Amniotic epithelial cell (primary cell): ENCODE measurements at places on chromosomes 5 and 9.

DNA sequence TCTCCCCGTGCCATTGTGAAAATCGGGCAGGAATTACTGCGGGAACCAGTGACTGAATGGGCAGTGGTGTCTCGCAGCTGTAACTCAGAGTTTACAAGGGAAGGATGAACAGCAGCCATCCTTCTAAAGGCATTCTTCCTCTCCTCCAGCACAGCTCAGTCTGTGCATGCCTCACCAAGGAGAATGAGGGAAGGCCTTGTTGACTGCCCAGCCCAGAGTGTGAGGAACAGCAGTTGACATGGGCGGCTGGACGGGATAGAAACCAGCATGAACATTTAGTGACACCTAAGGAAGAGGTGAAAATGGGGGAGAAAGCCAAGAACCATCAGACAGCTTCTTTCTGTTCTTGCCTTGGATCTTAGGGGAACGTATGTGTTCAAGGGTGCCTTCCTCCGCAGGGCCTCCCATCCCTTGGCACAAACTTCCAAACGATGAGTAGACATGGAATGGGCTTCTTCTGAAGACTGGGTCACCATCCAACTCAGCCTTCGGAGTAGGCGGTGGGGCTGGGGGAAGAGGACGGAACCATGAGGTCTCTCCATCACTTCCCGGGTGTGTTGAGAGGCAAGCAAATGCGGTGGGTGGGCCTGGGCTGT is 887 bp upstream of the PDE8B start:
- DNase-seq: no peak

DNA sequence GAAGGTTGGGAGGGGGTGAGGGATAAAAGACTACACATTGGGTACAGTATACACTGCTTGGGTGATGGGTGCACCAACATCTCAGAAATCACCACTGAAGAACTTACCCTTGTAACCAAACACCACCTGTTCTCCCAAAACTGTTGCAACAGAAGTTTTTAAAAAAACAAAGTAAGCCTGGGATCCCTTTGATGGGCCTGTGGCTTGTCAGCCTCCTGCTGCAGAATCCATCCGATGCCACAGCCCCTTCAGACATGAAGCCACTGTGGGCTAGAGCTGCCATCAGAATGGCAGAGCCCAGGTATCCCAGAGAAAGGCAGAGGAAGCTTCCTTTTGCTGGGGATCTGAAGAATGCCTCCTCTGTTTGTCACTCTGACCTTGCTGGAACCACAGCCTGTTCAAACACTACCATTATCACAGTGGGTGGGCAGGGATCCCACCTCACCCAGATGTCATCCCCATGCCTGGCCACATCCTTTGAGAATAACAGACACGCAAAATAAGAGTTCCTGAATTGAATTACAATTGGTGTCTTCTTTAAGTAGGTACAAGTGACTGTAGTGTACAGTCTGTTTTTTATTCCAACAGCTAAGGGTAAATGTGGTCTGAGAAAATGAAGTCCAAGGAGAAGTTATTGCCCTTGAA is 78.1 kb upstream of the DIRAS2 start:
- DNase-seq: no peak

GRCh38 chr5:132394667-132395259 is 25.3 kb downstream of the SLC22A5 start:
- DNase-seq: no peak

GRCh38 chr5:1105350-1106265 is 6.3 kb downstream of the SLC12A7 start:
- no peak for DNase-seq

- DNase-seq: no peak
These were observed 229.1 kb downstream of the IRX2 start for GRCh38 chr5:2522372-2522771.

DNA sequence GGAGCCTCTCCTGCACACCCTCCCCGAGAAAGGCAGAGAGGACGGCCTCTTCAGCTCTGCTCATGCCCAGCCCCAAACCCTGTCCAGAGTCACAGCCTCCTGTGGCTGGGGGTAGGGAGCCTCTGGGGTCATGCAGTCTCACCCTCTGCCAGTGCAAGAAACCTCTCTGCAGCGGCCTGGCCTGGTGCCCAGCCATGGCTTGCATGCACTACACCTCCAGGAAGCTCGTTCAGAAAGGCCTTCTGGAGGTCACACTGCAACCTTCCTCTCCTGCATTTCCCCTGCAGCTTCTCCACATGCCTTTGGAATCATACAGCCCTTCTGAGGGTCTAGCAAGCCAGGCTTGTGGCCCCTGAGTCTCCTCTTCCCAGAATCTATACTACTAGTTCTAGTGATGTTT is 17.9 kb downstream of the CSF1R start:
- DNase-seq: no peak

DNA sequence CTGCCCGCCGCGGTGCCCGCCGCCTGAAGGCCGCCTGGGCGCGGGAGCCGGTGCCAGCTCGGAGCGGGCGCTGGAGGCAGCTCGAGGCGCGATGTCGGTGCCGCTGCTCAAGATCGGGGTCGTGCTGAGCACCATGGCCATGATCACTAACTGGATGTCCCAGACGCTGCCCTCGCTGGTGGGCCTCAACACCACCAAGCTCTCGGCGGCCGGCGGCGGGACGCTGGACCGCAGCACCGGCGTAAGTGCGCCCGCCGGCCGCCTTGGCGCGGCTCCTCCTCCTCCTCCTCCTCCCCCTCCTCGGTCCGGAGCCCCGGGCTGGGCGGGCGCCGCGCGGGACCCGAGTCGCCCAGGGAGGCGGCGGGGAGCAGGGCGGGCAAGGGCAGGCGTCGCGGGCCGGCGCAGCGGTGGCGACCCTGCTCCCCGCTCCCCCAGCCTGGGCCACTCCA is 455 bp downstream of the OLFM1 start:
- DNase-seq: no peak

DNA sequence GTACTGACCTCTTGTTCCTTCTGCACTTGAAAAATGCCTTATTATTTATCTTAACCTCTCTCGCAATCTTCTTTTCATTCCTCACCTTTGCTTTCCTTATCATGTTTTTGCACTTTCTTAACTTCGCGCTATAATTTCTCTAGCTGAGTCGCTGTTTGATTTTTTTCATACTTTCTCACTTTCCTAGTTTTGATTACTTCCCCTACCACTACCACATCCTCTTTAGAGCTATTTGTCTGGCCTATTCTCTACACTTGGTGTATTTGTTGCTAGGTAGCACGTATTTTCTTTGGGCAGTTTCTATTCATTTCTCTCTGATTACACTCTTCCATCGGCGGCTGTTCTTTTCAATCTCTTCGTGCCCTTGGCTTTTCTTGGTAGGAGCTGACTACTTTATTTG is 611.8 kb downstream of the BNC2 start:
- no peak for DNase-seq

DNA sequence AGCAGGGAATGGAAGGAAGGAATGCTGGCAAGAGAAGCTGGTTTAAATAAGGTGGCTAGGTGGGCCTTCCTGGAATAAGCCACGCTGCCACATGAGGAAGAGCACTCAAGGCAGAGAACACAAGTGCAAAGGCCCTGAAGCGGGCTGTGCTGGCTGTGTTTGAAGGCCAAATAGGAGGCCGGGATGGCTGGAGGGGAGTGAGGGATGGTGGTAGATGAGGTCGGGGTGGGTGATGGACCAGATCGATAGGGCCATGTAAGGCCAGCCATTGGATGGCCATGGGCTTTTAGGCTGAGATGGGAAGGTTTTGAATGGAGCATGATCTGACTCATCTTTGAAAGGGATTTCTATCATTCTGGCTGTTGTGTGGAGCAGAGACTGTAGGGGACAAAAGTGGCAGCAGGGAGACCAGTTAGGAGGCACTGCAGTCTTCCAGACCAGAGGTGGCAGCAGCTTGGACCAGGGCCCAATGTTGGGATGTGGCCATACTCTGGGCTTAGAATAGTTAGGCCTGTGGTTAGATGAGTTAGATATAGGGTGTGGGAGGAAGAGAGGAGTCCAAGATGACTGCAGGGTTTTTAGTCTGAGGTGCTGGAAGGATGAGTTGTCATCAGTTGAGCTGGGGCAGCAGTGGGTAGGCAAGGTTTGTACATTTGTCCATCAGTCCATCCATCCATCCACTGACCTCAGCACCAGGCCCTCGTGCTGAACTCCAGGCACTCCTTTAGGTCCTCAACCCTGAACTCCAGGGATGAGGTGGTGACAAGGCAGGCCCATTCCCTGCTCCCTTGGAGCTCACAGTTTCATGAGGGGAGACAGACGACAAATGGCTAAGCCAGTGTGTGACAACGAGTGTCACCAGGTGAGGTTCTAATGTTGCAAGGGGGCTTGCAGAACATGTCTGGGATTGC is 30.3 kb downstream of the NDST1 start:
- peak; percentile 85 for DNase-seq

- no peak for DNase-seq
These were observed 15.1 kb upstream of the PHF19 start for GRCh38 chr9:120891884-120892747.

GRCh38 chr5:417301-418161 is 25.4 kb upstream of the EXOC3 start:
- DNase-seq: no peak

DNA sequence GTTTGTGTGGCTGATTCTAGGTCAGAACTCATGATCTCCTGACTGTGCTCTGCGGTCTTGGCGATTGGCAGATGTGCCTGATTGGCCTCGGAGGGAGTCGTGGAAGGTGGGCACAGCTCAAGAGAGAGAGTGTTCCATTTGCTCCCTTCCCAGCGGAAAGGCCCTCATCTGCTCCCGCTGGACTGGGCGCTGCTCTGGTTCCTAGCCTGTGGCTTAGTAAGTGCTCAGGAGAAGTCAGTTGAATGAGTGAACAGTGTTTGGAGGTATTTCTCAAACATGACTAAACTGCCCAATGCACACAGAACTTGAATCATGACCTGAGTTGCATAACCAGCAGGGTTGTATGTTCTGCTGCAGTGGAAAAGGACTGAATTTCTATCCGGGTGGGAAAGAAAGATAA is 120.2 kb upstream of the PITX1 start:
- peak; percentile 88 for DNase-seq
